ENCODE measurements at places on chromosomes 1 and 21.

DNA sequence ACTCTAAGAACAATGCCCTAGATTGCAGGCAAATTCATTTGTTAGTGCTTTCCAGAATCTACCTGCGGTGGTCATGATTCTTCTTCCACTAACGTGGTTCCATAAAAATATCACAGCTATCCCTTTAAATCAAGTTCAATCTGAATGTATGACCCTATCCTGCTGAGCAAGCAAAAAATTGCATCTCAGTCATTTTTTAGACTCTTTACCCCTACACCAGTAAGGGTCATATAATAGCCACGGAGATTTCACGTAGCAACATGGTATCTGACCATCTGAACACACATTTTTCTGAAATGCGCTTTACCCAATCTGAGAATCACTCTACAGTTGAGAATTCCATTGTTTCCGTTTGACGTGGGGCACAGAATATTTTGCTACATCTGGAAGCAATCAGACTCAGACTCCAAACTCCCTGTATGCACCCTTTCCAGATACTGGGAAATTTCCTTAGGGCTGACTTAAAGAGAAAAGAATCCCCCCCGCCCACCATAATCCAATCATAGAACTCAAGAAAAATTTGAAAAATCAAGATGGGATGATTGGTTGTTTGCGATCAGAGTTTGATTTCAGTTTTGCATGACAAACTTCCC lies 699.2 kb upstream of the ZP4 start:
- DNase-seq, result no peak

- peak; percentile 100 for DNase-seq
Measured at GRCh38 chr1:145927063-145927886, at the start of gene RBM8A. RBM8A (minus strand) TSS chr1:145927484; CDS start chr1:145927426, 58 bp downstream.

- DNase-seq, result no peak
Measured at GRCh38 chr1:197092491-197093023, 25.5 kb upstream of the F13B start.

- no peak for DNase-seq
Measured at GRCh38 chr1:207393610-207394009, 60.5 kb upstream of the CR2 start.

GRCh38 chr21:13937236-13937635 lies 273.5 kb downstream of the LIPI start:
- DNase-seq, result no peak
